ENCODE measurements at places on chromosomes 11 and 22. TPM values are rescaled to one million over a fixed set of nuclear protein-coding genes. Genes with fewer than 3 reads are reported as not detected.

DNA sequence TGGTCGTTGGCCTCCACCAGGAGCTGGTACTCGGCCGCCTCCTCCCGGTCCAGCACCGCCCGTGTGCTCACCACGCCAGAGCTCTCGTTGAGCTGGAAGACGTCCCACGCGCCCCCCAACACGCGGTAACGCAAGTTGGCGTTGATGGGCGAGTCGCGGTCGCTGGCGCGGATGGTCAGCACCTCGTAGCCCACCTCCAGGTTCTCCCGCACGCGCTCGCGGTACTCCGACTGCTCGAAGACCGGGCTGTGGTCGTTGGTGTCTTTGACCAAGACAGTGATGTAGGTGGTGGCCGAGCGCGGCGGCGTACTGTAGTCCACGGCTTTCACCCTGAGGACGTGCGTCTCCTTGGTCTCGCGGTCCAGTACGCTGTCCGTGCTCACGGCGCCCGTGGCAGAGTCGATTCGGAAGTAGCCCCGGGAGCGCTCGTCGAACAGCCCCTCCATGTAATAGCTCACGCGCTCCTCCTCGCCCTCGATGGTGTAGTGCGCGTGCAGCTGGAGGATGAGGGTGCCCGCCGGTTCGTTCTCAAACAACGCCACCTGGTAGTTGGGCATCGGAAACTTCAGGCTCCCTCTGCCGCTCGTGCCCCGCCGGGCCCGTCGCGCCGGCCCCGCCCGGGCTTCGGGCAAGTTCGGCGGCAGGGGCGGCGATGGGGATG, 1.4 kb downstream of the CELSR1 start:
- no peaks in the 10 kb centered on the region for H3K36me3 ChIP-seq
- peaks cover 13% of the 10 kb centered on the region for H3K4me1 ChIP-seq
- peaks cover 21% of the 10 kb centered on the region for H3K27me3 ChIP-seq
- DNase-seq: no peak
- H3K4me3 ChIP-seq: peak overlapping the region; percentile 27
- no peak overlapping the region for H3K27ac ChIP-seq

DNA sequence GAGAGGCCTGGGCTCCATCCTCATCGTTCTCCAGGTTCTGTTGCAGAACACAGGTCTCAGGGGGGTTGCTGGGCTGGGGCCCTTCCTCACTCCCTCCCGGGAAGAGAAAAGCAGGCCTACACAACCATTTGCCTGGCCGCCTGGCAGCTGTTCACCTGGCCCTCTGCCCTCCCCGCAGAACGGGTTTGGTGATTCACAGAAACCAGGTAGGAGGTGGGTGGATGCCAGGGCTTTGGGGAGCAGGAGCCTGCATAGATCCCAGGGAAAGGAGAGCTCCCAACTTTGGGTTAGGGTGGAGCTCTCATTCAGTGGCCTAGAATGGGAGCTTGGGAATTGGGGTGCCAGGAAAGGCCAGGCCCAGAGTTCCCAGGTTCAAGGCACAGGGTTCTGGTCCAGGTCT, 995 bp downstream of the TMEM134 start:
- H3K27ac ChIP-seq: peak overlapping the region; percentile 87
- no peaks in the 10 kb centered on the region for H3K27me3 ChIP-seq
- DNase-seq: peak; percentile 38
- no peak overlapping the region for H3K4me3 ChIP-seq
- no peaks in the 10 kb centered on the region for H3K36me3 ChIP-seq

DNA sequence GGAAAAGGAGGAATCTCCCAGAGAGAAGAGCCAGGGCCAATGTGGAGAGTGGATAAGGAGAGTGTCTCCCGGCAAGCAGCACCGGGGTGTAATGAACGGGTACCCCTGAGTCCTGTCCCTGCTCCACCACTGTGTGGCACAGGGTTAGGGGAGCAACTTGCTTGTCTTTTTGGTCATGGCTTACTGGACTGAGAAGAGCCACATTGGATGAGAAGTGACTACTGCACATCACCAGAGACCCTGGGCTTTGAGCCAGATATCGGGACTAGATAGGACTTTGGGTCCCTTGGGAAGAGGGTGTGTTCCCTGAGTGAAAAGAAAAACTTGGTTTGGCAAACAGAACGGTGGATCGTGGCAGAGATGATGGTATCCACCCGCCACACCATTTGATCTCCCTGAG, 24.6 kb downstream of the SDHAF2 start:
- no peaks in the 10 kb centered on the region for H3K4me1 ChIP-seq
- H3K27me3 ChIP-seq: no peaks in the 10 kb centered on the region
- no peak overlapping the region for H3K4me3 ChIP-seq
- no peaks in the 10 kb centered on the region for H3K36me3 ChIP-seq
- no peak overlapping the region for H3K27ac ChIP-seq
- no peak for DNase-seq

DNA sequence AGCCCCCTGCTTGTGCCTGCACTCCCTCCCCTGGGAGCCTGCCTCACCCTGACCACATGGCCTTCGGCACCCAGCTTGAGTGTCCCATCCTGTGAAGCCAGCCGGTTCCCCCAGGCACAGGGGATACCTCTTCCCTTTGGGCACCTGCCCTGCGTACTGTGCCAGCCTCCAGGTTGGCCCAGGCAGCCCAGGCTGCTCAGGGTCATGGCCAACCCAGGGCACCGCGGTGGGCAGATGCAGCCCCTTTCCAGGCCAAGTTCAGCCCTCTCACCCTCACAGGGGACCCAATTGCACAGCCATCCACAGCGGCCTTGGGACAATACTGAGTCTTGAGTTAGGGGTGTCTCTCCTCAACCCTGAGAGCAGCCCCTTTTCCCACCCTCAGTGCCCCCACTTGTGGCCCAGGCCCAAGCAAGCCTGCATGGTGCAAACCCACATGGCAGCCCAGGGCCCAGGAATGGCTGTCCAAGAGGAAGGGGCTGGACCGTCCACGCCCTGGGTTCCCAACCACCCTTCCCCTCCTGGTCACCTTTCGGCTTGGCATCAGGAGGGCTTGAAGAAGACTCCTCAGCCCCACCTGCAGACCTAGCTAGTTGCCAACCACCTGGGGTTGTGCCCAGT, 87.7 kb downstream of the CDKN1C start:
- H3K4me1 ChIP-seq: peaks cover 7% of the 10 kb centered on the region
- DNase-seq: peak; percentile 6
- H3K27ac ChIP-seq: no peak overlapping the region
- H3K4me3 ChIP-seq: no peak overlapping the region

GRCh38 chr22:40240160-40240559, 62.4 kb downstream of the TNRC6B start:
- no peak for DNase-seq
- no peak overlapping the region for H3K4me3 ChIP-seq
- H3K4me1 ChIP-seq: peaks cover 3% of the 10 kb centered on the region
- H3K27me3 ChIP-seq: no peaks in the 10 kb centered on the region
- no peak overlapping the region for H3K27ac ChIP-seq

- H3K27ac ChIP-seq: no peak overlapping the region
- no peak for DNase-seq
- H3K27me3 ChIP-seq: no peaks in the 10 kb centered on the region
- H3K4me3 ChIP-seq: no peak overlapping the region
These were observed 38.5 kb downstream of the TRAF6 start for GRCh38 chr11:36471577-36471976.

GRCh38 chr11:101362643-101363042, 221.2 kb downstream of the TRPC6 start:
- no peaks in the 10 kb centered on the region for H3K4me1 ChIP-seq
- DNase-seq: no peak

DNA sequence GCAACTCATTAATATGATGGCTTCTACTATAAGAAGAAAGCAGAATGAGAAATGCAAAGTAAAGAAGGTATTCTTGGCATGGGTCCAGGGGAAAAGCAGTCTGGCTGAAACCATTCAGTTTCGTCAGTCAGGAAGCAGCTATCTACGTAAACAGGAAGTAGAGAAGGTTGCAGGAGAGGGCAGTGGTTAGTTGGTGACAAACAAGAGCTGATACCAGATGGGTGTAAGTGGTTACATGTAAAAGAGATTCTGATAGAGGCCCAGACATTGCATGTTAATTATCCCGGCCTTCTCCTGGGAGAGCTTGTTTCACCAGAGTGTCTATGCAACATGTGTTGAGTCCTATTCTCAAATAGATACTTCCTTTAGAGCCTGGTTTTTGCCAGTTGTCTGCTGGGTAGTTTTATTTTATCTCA, 58.4 kb upstream of the PSMA1 start:
- H3K4me1 ChIP-seq: peaks cover 7% of the 10 kb centered on the region
- DNase-seq: peak; percentile 74
- no peaks in the 10 kb centered on the region for H3K36me3 ChIP-seq
- no peaks in the 10 kb centered on the region for H3K27me3 ChIP-seq
- no peak overlapping the region for H3K27ac ChIP-seq
- no peak overlapping the region for H3K4me3 ChIP-seq

DNA sequence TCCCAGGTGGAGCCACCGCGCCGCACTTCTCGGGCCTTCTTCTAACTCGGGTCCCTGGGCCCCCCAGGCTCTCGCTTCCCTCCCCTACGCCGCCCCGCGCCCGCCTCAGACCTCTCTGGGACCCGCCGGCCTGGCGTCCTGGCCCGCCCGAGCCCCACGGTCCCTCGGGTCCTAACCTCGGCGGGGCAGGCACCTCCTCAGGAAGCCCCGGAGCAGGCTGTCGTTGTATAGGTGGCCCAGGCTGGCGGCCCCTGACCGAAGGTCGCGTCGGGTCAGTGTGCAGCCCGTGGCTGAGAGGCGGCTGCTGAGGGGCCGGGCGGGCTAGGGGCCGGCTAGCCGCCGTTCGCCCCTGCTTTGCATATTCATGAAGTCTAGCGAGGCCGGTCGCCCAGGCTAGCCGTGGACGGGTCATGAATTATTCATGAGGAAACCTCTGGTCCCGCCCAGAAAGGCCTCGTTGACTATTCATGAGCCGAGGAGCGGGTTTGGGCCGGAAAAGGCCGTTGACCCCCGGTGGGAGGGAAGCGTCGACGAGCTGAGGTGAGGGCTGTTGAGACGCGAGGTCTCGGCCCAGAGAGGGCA, at the start of gene HORMAD2:
Gene HORMAD2, plus strand, starts transcription at position 513 of the 582 bp plus-strand sequence. CDS start 13,489 bp downstream, outside the sequence.
- H3K27me3 ChIP-seq: peaks cover under 1% of the 10 kb centered on the region
- no peaks in the 10 kb centered on the region for H3K36me3 ChIP-seq
- H3K4me3 ChIP-seq: no peak within 1 kb of the TSS
- peak; percentile 66 for DNase-seq
- no peak within 1 kb of the TSS for H3K27ac ChIP-seq

DNA sequence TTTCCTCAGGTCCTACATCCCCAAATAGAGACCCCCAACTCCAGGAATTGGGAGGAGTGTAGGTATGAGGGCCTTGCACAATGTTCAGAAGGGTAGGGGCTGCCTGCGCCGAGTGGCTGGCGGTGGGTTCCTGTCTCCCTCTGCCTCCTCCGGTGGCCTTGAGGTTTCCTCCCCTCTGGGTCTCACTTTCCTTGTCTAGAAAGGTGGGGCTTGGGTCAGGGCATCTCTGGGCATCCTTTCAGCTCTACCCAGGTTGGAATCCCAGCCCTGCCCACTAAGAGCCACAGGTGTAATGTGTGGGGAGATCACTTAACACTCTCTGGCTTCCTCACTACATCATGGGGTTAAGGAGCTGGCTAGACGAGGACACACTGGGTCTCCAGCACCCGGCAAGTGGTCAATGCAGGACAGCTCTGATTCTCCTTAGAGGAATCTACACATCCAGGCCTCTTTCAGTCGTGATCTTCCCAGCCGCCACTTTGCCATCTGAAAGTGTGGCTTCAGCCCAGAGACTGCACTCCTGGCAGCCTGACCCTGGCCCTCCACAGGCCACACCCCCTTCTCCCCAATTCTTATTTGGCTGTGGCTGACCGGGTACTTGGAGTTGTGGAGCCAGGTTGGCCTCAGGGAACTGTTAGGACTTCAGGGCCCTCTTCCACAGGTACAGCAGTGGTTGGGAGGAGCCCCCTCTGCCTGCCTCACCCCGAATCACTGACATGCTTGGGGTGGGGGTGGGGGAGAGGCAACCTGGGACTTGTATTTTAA, 22.1 kb downstream of the PRDM11 start:
- no peaks in the 10 kb centered on the region for H3K27me3 ChIP-seq
- peaks cover 17% of the 10 kb centered on the region for H3K4me1 ChIP-seq

- DNase-seq: no peak
- peaks cover 2% of the 10 kb centered on the region for H3K36me3 ChIP-seq
- no peaks in the 10 kb centered on the region for H3K27me3 ChIP-seq
- peak overlapping the region; percentile 74 for H3K27ac ChIP-seq
- H3K4me3 ChIP-seq: no peak overlapping the region
These were observed 53.0 kb downstream of the MICAL2 start for GRCh38 chr11:12163181-12163941.

- no peaks in the 10 kb centered on the region for H3K27me3 ChIP-seq
- H3K27ac ChIP-seq: no peak overlapping the region
- H3K4me1 ChIP-seq: peaks cover 3% of the 10 kb centered on the region
- no peak overlapping the region for H3K4me3 ChIP-seq
These were observed 10.2 kb downstream of the FUT4 start for GRCh38 chr11:94553938-94554337.

GRCh38 chr22:28882545-28882877, 861 bp upstream of the ZNRF3 start:
- peaks cover 5% of the 10 kb centered on the region for H3K4me1 ChIP-seq
- H3K36me3 ChIP-seq: no peaks in the 10 kb centered on the region
- no peaks in the 10 kb centered on the region for H3K27me3 ChIP-seq
- H3K27ac ChIP-seq: no peak overlapping the region
- DNase-seq: peak; percentile 69

- no peak overlapping the region for H3K27ac ChIP-seq
- no peaks in the 10 kb centered on the region for H3K4me1 ChIP-seq
- no peaks in the 10 kb centered on the region for H3K27me3 ChIP-seq
- no peaks in the 10 kb centered on the region for H3K36me3 ChIP-seq
- no peak for DNase-seq
These were observed 335.4 kb downstream of the BRD1 start for GRCh38 chr22:49492308-49492707.

DNA sequence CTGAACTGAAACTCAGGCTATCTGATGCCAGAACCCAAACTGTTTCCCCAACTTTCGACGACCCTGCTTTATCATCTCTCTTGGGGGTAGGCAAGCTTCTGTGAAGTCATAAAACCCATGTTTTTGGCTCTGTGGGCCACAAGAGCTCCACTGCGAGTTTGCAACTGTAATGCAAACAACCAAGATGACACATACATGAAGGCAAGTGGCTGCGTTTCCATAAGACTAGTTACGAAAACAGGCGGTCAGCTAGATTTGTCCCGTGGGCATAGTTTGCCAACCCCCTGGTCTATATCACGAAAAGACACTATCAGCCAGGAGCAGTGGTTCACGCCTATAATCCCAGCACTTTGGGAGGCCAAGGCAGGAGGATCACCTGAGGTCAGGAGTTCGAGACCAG, 37.5 kb downstream of the TPST2 start:
- no peak overlapping the region for H3K4me3 ChIP-seq
- no peaks in the 10 kb centered on the region for H3K27me3 ChIP-seq

PGA4 gene
- polyA plus RNA-seq: not detected

GAL gene
- polyA plus RNA-seq: not detected

IGSF22 gene
- polyA plus RNA-seq: 0.34 TPM

POU2AF2 gene
- polyA plus RNA-seq: 0.29 TPM

HTR3A gene
- 0.78 TPM for polyA plus RNA-seq

C22orf15 gene
- 3.0 TPM for polyA plus RNA-seq

Data from lung (tissue), 17 donors.